ENCODE measurements at places on chromosomes 2 and 18.

- DNase-seq, result peak; percentile 65
These were observed 27.9 kb upstream of the SPTBN1 start for GRCh38 chr2:54428108-54428831.

- no peak for DNase-seq
These were observed 195.5 kb upstream of the KYNU start for GRCh38 chr2:142681952-142682351.

GRCh38 chr2:224952936-224953657 is 89.2 kb downstream of the DOCK10 start:
- DNase-seq, result no peak

DNA sequence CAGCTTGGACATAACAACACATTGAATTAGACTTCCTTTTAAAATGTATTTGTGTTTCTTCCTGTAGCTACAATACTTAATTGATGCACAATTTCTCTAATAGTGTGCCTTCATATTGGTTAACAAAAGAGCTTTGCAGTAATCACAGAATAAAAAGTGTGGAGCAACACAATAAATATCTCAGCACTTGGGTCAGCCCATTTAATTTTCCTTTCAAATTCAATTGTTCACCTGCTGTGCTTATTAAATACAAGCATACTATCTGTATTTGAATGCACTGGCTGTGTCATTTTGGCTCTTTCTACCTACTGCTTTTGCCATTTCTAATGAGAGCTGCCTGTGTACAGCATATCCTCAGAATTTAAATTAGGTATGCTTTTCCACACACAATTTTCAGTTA is 1641.3 kb upstream of the SLC39A10 start:
- no peak for DNase-seq

- DNase-seq, result no peak
These were observed 241.4 kb downstream of the NCKAP5 start for GRCh38 chr2:133326652-133327397.

DNA sequence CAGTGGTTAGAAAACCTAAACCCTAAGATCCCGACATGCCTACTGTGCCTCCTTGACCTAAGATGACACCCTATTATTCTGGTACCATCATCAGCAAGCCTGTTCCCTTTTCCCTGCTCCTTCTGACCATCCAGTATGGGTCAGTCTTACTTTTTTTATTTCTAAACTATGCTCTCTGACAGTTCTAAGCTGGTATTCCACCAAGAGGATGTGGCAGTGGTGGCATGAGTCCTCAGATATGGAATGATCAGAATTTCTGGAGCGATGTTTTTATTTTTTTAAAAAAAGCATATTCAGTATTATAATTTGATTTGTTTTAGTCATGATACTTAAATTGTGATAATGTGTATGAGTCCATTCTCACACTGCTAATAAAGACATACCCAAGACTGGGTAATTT is 145.9 kb upstream of the LHCGR start:
- DNase-seq, result no peak

DNA sequence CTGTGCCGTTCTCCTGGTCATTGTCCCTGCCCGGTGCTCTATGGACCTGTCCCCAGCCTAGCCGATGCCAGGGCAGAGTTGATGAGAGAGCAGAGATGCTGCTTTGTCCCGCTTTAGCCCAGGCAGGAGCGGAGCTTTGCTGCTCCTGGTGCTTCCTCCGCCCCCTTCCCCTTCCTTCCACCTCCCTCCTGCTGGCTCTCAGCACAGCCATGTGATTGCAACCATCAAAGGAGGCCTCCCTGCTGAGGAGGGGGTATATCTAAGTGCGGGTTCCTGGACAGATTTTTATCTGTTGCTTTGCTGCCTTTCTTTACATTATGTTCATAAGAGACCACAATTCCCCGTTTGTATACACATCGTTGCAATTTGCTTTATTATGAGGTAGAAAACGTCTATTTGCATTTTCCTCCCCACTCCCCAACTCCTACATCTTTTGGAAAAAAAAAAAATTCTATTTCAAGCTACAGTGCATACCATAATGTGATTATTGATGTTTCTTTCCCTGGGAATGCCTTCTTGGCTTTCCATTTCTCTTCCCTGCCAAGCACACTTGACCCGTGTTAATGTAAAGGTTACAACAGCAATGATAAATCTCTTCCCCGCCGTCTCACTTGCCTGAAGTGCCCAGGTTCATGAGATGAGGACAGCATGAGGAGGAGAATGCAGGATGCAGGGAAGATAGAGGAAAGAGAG is 25.4 kb downstream of the ALPK2 start:
- DNase-seq, result peak; percentile 33

DNA sequence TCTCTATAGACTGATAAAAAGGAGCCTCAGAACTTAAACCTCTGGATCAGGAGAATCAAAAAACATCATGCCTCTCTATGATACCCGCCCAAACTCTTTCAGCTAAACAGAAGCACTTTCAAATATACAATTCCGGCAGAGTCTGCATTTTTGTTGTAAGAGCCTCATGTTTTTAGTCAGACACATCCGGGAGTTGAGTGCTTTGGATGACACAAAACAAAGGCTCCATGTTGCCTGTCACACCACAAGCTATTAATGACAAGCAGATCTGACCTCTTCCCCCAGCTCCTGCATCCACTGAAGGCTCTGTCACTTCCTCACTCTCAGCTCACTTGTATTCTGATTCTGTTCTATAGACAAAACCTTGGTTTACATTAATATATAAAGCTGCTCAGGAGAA is 33.2 kb downstream of the SLC38A11 start:
- DNase-seq, result no peak

DNA sequence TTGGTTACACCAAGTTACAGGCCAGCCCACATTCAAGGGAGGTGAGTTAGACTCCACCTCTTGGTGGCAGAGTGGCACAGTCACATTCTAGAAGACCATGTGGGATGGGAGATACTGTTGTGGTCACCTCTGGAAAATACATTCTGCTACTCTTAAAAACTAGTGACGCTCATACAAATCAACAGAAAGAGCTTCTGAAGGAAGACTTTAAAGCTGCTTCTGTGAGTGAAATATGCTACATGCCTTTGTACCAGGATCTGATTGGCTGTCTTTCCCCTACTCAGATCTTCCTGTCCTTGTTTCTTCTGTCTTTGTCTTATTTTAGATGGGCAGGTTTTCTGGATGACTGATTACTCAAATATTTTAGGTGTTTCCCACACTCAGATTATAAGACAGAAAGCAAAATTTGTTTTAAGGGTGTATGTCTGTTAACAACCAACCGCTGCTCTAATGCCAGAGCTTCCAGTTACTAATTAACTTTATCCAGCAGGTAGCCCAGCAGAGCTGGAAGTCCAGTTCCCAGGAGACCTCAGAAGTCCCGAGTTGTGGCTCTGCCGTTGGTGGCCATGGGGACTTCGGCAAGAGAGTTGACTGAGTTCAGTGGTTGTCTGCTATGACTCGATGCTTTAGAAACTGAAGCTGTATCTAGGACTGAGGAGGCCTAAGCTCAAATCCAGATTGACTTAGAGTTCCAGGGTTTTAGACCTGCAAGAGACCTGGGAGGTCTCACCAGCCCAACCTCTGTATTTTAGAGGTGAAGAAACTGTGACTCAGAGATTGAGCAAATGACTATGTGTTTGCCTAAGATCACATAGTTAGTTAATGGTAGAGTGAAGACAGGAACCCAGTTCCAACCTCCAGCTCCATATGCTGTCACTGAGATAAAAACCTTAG is 7.4 kb downstream of the IL1R2 start:
- no peak for DNase-seq

DNA sequence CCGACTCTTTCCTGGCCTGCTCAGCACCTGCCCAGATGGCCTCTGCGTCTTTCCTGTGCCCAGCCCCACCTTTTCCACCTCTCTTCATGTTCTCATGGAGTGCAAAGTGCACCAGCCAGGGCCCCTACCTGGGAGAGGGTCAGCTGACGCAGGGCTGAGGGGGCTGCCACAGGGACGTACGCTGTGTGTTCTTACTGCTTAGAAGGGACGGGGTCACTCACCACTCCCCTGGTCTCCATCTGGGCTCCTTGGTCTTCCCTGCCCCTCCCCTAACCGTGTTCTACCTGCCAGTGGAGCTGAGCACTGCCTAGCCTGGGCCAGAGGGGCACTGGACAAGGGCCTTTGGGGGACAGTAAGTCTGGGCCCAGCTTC is 8.6 kb downstream of the ERFE start:
- DNase-seq, result no peak

DNA sequence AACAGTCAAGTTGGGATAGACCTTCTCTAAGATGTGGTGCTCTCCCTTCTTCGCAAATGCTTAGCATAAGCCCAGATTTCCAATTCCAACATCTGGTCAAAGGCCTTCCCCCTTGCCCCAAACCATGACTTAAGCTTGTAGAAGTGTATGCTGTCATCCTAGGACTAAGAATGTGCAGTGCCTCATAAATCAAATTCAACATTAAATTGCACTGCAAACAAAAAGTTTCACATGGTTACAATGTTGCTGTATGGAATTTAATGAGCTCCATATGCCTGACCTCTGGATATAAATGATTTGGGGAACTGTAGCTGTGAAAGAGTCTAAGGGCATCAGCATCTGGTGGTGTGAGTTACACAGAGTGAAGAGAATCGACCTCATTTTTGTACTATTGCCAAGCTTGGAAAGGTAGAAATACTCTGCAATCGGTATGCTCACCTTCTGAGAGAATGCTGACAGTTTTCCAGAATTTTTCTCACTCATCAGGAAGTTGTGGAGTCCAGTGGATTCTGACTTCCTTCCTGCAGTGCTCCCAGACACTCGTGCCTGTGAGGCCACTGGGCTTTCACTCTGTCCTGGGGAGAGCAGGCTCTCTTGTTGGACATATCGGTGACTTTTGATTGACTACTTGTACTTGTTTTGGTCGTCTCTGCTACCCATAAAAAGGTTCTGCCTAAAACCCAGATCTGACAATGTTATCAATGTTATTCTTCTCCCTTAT is 40.6 kb downstream of the FASTKD2 start:
- DNase-seq, result no peak

- DNase-seq, result no peak
These were observed 140.9 kb downstream of the MCFD2 start for GRCh38 chr2:46774499-46775228.

GRCh38 chr2:47086571-47086970 is 68.5 kb downstream of the STPG4 start:
- no peak for DNase-seq

DNA sequence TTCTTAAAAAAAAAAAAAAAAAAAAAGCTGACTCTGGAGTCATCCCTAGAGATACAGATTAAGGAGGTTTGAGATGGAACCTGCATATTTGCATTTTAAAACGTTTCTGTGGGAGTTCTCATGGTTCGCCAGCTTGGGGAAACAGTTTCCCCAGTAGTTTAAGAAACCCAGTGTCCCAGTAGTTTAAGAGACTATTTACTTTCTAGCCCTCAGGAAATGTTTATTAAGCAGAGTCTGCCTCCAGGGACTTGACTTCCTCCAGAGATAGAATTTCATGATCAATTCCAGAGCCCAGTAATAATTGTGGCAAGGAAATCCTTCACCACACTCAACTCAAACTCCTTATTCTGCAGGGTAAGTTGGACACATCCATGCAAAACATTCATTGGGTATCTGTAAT is 39.1 kb downstream of the DIPK1C start:
- no peak for DNase-seq

DNA sequence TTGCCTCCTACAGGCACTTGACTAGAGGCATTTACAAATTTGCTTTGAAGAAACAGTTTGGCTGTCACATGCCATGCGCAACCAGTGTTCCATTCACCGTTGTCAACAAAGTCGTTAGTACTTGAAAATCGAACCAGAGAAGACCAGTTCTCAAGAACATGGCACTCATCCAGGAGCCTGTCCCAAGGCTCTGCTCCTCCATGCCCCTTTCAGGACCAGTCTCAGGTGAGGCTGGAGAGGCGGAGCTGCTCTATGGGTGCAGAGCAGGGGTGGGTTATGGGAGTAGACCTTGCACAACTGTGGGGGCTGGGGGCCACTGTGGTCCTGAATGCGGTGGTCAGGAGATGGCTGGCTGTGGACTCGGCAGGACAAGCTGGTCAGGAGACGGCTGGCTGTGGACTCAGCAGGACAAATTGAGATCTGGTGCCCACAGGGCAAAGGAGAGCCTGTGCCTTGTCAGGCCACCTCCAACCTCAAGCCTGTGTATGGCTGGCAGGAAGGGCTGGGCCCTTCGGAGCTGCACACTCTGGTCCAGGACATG is 12.3 kb upstream of the ATP9B start:
- no peak for DNase-seq

- DNase-seq, result no peak
These were observed 25.8 kb upstream of the IL18RAP start for GRCh38 chr2:102397209-102397608.

DNA sequence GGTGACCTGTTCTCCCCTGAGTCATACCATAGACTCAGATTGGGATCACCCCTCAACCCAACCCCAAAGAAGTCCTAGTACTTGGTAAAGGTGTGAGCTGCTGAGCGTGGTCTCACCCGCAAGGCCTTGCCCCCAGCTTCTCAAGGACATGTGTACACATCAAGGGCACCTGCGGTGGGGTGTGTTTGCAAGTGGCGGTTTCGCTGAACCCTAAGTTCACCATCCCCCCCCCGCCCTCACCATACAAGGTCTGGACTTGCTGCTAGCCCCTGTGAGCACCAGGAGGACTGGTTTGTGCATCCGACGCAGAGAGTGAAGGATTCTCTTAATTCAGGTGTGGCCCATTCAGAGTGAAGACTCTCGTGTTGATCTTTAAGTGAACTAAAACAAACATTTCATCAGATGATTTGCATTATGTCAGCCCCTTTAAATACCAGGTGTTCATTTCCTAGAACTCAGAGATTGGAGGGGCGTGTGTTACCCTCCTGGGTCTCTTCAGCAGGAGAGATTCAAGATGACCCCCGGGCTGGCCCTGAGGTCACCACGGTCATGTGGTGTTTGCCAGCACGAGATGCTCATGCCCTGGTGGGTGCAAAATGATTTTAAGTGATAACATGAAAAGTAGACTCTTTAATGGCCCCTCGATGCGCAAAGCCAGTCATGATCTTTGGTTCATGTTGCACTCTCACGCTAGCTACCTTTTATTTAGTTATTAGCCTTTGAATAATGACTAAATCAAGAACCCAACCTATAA is 27.8 kb downstream of the MTERF4 start:
- DNase-seq, result peak; percentile 48

DNA sequence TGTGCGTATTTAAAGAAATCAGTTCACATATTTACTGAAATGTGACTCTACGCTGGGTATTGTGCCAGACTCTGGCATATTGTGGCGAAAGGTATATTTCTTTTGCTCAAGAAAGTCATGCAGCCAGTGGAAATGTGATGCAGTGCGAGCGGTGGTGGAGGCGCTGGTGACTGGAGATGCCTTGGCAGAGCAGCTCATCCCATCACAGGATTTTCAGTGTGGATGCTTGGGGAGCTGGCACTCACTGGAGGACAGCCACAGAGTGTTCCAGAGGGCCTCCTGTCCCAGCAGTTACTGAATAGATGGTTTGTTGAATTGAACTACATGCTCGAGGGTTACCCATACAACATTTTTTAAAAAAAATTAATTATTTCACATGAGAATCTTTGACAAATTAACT is 117.6 kb downstream of the ZNF407 start:
- DNase-seq, result no peak

DNA sequence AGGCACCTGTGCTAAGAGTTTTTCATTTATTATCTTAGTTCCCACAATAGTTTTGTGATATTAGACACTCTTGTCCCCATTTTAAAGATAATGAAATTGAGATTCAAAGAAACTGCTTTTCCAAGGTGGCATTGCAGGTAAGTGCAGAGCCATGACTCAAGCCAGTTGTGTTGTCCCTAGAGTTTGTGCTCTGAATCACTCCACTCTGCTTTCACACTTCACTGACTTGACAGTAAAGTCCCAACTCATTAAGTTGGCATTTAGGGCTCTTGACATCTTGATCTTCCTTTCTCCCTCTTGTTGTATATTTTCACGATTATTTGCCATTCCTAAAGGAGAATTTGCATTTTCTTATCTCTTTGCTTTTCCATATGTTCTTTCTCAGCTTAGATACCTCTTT is 114.3 kb downstream of the DIS3L2 start:
- DNase-seq, result no peak
